Stimulated activated naive B cell treated with anti-CD40 and anti-IgM and Interleukin-4, amounts not matched to agents 10 μg/mL and 1 μg/mL and 100 μg/mL, for 72 hours (primary cell): ENCODE measurements at places on chromosomes 5 and 9.

DNA sequence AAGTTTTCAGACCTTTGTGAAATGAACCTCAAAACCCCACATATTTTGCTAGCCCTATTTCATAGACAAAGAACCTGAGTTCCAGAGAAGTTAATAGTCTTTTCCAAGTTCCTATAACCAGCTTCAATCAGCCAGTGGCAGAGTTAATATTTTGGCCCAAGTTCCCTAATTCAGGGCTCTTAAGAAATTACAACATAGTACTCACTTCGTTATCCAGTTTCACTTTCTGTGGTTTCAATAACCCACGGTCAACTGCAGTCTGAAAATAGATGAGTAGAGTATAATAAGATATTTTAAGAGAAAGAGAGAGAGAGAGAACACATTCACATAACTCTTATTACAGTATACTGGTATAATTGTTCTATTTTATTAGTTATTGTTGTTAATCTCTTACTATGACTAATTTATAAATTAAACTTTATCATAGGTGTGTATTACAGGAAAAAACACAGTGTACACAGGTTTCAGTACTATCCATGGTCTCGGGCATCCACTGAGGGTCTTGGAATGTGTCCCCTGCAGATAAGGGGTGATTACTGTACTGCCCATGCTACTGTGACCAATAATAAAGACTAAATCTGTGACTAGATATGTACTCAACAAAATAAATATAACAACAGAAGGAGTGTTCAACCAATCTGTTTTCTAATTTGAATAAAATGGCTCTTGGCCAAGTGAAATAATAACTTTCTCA is 9.3 kb upstream of the MYOT start:
- H3K4me1 ChIP-seq, result peaks cover 31% of the 10 kb centered on the region
- H3K36me3 ChIP-seq, result peaks cover 6% of the 10 kb centered on the region
- DNase-seq, result no peak
- H3K27ac ChIP-seq, result peak overlapping the region; percentile 77
- H3K4me3 ChIP-seq, result peak overlapping the region; percentile 29

GRCh38 chr9:137679249-137679648 is 60.4 kb downstream of the EHMT1 start:
- no peaks in the 10 kb centered on the region for H3K27me3 ChIP-seq
- H3K4me1 ChIP-seq, result peaks cover 75% of the 10 kb centered on the region
- no peak for DNase-seq

DNA sequence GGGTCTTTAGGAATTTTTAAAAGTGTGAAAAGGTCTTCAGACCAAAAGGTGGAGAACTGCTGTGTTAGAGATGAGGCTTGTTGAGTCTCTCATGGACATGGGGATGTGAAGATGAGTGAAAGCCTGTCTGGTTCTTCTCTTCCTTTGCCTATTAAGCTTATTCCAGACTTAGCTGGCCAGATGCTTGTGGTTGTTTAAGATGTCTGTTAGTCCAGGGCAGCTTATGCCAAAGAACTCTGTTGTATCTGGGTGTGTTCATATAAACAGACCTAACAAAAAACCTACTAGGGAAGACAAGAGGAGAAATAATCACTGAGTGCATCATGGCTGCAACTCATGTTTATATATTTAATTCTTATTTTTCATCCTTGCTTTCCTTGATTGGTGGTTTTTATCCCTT is 57.5 kb upstream of the NCS1 start:
- DNase-seq, result no peak
- H3K36me3 ChIP-seq, result peaks cover 23% of the 10 kb centered on the region
- H3K27ac ChIP-seq, result no peak overlapping the region
- H3K4me3 ChIP-seq, result no peak overlapping the region
- H3K27me3 ChIP-seq, result no peaks in the 10 kb centered on the region

GRCh38 chr5:129249886-129250285 is 155.3 kb downstream of the ISOC1 start:
- no peaks in the 10 kb centered on the region for H3K36me3 ChIP-seq
- no peak overlapping the region for H3K27ac ChIP-seq
- no peak overlapping the region for H3K4me3 ChIP-seq
- no peak for DNase-seq
- no peaks in the 10 kb centered on the region for H3K27me3 ChIP-seq

DNA sequence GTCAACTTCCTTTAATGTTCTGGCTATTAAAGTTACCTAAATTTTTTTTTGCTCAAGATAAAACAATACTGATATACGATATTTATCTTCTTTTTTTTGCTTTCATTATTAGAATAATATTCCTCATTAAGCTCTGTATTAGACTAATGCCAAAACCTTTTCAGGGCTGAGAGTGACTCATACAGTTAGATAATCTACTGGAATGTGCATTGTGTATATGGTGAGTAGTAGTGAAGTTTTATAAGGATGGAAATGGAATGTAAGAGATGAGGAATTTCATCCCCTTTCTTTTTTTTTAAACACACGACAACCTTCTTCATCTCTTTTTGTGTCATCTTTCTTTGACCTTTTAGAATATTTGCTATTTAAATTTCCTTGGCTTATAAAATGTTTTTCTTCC is 268.6 kb downstream of the ISL1 start:
- H3K36me3 ChIP-seq, result no peaks in the 10 kb centered on the region
- H3K4me3 ChIP-seq, result no peak overlapping the region
- H3K27ac ChIP-seq, result no peak overlapping the region

DNA sequence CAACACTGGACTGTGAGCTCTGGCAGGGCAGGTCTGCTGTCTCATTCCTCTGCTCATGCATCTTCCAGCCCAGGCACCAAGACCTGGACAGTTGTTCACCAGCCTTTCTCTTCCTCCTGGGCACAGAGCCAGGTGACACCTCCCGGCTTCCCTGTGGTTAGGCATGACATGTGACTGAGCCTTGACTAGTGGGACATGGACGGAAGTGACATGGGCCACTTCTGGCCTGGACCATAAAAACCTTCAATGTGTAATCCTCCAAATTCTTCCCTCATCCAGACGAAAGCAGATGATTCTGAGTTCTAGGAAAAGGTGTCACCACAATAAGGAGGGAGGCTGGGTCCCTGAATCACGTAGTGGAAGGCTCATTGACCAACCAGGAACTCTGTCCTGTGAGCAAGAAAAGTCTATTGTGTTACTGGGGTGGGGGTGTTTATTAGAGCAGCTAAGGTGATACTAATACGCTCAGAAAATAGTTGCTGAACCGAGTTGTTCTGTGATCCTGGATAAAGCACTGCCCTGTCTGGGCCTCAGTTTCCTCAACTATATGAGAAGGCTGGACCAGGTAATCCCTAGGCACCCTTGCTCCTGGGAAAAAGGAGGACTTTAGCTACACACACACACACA is 26.6 kb upstream of the CRB2 start:
- H3K27me3 ChIP-seq, result no peaks in the 10 kb centered on the region
- no peaks in the 10 kb centered on the region for H3K36me3 ChIP-seq
- H3K27ac ChIP-seq, result peak overlapping the region; percentile 5
- peaks cover 57% of the 10 kb centered on the region for H3K4me1 ChIP-seq

- no peak overlapping the region for H3K27ac ChIP-seq
- peaks cover 9% of the 10 kb centered on the region for H3K4me1 ChIP-seq
- H3K36me3 ChIP-seq, result peaks cover 3% of the 10 kb centered on the region
- DNase-seq, result no peak
Observed at GRCh38 chr5:176877793-176878331, 21.3 kb downstream of the HK3 start.

DNA sequence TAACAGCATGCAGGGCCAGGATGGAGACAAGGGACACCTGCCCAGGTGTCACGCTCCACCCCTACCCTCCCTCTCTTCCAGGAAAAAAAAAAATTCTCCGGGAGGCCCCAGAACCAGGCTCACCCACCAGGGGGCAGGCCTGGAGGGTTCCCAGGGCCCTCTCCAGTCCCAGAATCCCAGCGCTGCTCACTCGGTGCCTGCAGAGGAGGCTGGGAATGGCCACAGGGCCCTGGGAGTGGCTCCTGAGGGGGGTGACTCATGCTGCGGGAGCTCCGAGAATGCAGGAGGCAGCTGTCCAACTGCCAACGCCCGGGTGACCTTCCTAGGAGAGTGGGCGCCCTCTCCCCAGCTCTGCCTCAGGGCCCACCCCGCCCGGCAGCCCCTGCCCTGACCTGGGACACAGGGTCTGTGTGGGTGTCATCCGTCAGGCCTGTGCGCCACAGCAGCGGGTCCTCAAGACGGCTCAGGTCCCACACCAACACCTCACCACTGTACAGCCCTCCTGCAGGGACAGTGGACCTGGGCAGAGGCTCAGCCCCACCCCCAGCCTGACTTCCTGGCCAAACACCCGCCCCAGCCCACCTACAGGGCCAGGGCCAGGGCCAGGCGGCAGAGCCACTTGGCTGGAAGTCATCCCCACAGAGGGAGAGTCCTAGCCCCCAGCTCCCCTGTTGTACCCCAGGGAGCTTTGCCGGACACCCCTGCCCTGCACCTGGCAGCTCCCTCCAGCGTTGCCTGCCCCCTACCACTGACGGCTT is 21.2 kb downstream of the DYNC2I2 start:
- no peak for DNase-seq
- no peaks in the 10 kb centered on the region for H3K4me1 ChIP-seq
- H3K36me3 ChIP-seq, result peaks cover 46% of the 10 kb centered on the region
- H3K4me3 ChIP-seq, result no peak overlapping the region
- H3K27me3 ChIP-seq, result no peaks in the 10 kb centered on the region
- peak overlapping the region; percentile 37 for H3K27ac ChIP-seq
